Activated CD4-positive, alpha-beta T cell treated with anti-CD3 and anti-CD28 coated beads for 36 hours (primary cell): ENCODE measurements at places on chromosomes 12 and 14. TPM values are rescaled to one million over a fixed set of nuclear protein-coding genes. Genes with fewer than 3 reads are reported as not detected.
A peak's percentile ranks its signal among the peaks of the same experiment; 100 is the strongest.

- peaks cover 8% of the 10 kb centered on the region for H3K4me1 ChIP-seq
- peaks cover 1% of the 10 kb centered on the region for H3K36me3 ChIP-seq
- no peak overlapping the region for H3K27ac ChIP-seq
Observed at GRCh38 chr12:110766311-110767154, 23.8 kb upstream of the PPP1CC start.

DNA sequence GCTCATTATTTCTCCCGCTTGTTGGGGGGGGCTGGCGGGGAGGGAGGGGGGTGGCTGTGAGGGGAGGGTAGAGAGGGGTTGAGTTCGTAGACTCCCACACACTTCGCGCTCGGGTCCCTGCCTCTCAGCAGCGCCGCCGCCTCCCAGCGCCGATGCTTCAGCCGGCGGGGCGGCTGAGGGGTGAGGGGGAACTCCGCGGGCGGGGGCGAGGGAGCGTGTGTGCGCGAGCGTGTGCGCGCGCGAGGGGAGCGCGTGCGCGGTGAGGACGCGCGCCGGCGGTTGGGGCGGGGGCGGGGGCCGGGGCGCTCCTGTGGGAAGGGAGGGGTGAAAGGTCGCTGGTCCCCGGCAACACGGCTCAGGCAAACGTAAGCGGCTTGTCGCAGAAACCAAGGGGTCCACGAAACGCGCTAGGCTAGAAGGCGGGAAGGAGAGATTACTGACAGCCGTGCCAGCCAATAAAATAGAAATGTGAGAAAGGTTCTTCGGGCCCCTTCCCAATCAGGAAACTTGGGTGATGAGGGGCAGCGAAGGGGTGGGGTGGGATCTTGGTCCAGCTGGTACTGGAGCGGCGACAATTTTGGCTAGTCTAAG is 343 bp upstream of the NOVA1 start:
- DNase-seq = peak; percentile 54
- H3K4me3 ChIP-seq = peak overlapping the region; percentile 39
- no peak overlapping the region for H3K27ac ChIP-seq
- H3K36me3 ChIP-seq = peaks cover 1% of the 10 kb centered on the region
- H3K4me1 ChIP-seq = no peaks in the 10 kb centered on the region

DNA sequence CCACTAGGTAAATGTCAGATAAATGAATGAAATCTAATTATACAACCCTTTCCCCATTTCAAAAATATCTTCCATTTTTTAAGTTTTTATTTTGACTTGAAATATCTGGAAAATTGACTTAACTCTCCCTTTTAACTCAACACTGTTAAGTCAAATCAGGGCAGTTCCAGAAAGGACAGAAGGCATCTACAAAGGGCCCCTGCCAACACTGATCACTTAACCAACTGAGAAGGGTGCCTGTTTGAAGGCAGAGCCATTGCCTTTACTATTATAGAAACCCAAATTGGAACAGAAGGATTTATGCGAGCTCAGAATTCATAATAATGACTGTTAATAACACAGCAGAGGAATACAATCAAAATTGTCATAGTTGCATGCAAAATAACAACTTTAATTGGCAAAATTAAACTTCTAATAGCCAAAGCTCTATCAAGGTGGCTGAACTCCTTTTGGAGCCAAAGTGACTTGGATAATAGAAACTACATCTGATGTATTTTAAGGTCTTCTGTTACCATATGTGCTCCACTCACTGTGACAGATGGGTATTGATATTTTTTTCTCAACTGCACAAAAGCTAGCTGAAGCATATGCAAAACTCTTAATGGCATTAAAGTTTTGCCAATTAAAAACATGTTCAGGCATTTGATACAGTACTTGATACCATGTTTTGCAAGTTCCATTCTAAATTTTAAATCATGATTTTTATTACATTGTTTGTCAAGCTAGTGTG is 383.8 kb downstream of the NOVA1 start:
- no peaks in the 10 kb centered on the region for H3K4me1 ChIP-seq
- no peak for DNase-seq

DNA sequence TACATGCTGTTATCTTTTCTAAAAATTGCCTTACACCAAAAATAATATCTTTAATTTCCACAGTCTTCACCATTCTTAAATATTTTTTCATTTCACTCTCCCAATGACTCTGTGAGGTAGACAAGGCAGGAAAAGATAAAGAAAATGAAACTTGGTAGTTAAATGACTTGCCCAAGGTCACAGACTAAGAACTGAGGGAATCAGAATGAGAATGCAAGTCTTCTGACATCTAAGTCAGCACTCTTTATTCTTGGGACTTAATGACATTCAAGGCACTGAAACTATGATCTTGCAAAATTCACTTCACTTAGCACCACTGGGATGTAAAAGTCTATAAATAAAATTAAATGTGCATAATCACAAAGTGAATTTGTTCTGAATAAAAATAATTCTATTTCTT is 104.5 kb downstream of the SLC2A13 start:
- no peak overlapping the region for H3K4me3 ChIP-seq
- no peak overlapping the region for H3K27ac ChIP-seq
- H3K36me3 ChIP-seq = peaks cover 20% of the 10 kb centered on the region
- no peak for DNase-seq
- H3K4me1 ChIP-seq = no peaks in the 10 kb centered on the region
- no peaks in the 10 kb centered on the region for H3K27me3 ChIP-seq

- H3K4me1 ChIP-seq = no peaks in the 10 kb centered on the region
- no peak overlapping the region for H3K4me3 ChIP-seq
- H3K27me3 ChIP-seq = no peaks in the 10 kb centered on the region
- H3K36me3 ChIP-seq = no peaks in the 10 kb centered on the region
- DNase-seq = no peak
Observed at GRCh38 chr12:17137396-17137795, 531.4 kb upstream of the LMO3 start.

DNA sequence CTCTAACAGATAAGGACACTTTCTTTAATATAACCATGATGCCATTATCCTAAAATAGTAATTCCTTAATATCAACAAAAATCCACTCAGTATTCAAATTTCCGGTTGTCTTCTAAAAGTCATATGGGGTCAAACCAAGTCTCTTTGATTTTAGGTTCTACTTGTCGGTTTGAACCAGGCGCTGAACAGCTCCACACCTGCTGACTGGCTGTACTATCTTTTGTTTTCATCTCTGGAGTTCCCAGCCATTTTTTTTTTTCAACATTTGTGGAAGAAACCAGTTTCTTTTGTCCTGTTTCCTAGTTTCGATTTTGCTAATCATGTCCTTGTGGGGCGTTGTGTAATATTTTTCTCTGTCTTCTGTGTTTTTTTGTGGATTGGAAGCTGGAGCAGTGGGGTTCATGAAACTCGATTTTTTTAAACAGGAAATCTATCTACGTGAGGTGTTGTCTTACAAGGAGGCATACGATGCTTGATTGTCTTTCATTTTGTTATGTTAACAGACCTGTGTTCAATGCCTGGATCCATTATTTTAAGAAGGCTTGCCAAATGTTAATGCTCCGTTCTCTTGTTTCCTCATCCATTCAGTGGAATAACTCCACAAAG is 50.2 kb downstream of the FZD10 start:
- H3K4me1 ChIP-seq = peaks cover 2% of the 10 kb centered on the region
- no peak for DNase-seq
- no peak overlapping the region for H3K4me3 ChIP-seq
- no peaks in the 10 kb centered on the region for H3K36me3 ChIP-seq

DNA sequence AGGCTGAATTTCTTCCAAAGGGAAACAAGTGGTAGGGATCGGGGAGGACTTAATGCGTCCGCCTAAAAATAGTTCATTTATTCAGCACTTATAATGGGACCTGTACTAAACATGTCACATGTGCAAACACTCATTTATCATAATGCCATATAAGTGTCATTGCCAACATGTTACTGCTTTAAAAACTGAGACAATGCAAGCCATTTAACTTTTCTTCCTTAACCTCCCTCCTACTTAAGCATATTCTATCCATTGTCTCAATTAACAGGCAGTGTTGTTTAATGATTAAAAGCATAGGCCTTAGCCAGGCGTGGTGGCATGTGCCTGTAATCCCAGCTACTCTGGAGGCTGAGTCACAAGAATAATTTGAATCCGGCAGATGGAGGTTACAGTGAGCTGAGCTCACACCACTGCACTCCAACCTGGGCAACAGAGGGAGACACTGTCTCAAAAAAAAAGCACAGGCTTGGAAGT is 13.5 kb upstream of the SCFD1 start:
- no peaks in the 10 kb centered on the region for H3K27me3 ChIP-seq
- no peak overlapping the region for H3K4me3 ChIP-seq
- no peak overlapping the region for H3K27ac ChIP-seq
- peaks cover 21% of the 10 kb centered on the region for H3K36me3 ChIP-seq
- no peak for DNase-seq
- H3K4me1 ChIP-seq = peaks cover 2% of the 10 kb centered on the region

- no peak for DNase-seq
- no peak overlapping the region for H3K4me3 ChIP-seq
- H3K27ac ChIP-seq = no peak overlapping the region
- no peaks in the 10 kb centered on the region for H3K27me3 ChIP-seq
Observed at GRCh38 chr12:131204416-131205274, 250.9 kb downstream of the ADGRD1 start.

DNA sequence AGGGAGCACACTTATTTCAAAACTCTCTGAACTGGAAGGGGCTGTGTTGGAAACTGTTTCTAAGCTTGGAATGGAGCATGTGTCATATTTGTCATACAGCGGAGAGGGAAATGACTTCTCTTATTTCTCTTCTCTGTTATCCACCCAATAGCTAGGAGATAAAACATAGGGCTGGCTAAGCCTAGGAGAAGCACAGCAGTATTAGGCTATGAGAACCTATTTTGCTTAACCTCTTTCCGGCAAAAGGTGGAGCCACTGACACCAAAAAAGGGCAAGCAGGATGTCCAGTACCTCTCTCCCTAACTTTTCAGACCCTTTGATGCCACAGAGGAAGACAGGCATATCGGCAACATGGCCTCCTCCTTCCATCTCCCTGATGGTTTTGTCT is 148.3 kb downstream of the CRADD start:
- no peaks in the 10 kb centered on the region for H3K27me3 ChIP-seq
- peaks cover 2% of the 10 kb centered on the region for H3K4me1 ChIP-seq
- no peak overlapping the region for H3K27ac ChIP-seq
- no peak for DNase-seq
- H3K4me3 ChIP-seq = no peak overlapping the region

DNA sequence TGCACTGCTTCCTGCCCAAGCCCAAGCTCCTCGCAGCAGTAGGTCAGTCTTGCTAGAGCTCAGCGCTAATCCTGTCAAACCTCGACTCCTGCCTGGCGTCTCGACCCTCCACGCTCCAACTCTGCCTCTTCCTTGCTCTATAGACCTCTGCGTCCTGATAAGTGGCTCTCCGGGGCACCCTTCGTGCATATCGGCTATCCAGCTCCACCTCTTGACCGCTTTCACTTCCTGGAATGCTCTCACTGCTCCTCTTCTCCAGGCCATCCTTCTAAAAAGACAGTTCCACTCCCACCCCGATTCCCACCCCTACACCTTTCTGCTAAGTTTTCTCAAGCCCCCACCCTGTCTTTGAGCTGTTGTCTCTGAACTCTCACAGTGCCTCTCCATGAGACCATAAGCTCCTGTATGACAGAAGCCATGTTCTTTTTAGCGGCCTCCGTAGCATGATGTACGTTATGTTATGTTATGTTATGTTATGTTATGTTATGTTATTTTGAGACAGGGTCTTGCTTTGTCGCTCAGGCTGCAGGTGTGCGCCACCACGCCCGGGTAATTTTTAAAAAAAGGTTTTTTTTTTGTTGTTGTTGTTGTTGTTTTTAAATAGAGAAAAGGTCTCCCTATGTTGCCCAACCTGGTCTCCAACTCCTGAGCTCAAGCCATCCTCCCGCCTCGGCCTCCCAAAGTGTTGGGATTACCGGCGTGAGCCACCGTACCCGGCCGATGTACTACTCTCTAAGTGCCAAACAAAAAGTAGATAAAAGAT is 601 bp downstream of the COX14 start:
- no peak for DNase-seq
- H3K4me1 ChIP-seq = peaks cover 41% of the 10 kb centered on the region
- H3K27me3 ChIP-seq = no peaks in the 10 kb centered on the region
- H3K4me3 ChIP-seq = peak overlapping the region; percentile 100
- peaks cover 13% of the 10 kb centered on the region for H3K36me3 ChIP-seq

- no peaks in the 10 kb centered on the region for H3K4me1 ChIP-seq
- H3K27ac ChIP-seq = no peak overlapping the region
- no peak overlapping the region for H3K4me3 ChIP-seq
- no peaks in the 10 kb centered on the region for H3K36me3 ChIP-seq
- no peak for DNase-seq
Observed at GRCh38 chr12:40921563-40922163, 229.4 kb downstream of the CNTN1 start.

- H3K4me1 ChIP-seq = no peaks in the 10 kb centered on the region
- no peak overlapping the region for H3K4me3 ChIP-seq
- H3K36me3 ChIP-seq = peaks cover 47% of the 10 kb centered on the region
- no peak overlapping the region for H3K27ac ChIP-seq
- H3K27me3 ChIP-seq = no peaks in the 10 kb centered on the region
Observed at GRCh38 chr14:73173092-73173735, 36.9 kb downstream of the PSEN1 start.

GRCh38 chr12:21300632-21301031 is 34.1 kb downstream of the SLCO1A2 start:
- H3K27me3 ChIP-seq = peaks cover 12% of the 10 kb centered on the region
- no peak overlapping the region for H3K27ac ChIP-seq
- H3K4me3 ChIP-seq = no peak overlapping the region
- DNase-seq = no peak
- H3K4me1 ChIP-seq = no peaks in the 10 kb centered on the region
- no peaks in the 10 kb centered on the region for H3K36me3 ChIP-seq

DNA sequence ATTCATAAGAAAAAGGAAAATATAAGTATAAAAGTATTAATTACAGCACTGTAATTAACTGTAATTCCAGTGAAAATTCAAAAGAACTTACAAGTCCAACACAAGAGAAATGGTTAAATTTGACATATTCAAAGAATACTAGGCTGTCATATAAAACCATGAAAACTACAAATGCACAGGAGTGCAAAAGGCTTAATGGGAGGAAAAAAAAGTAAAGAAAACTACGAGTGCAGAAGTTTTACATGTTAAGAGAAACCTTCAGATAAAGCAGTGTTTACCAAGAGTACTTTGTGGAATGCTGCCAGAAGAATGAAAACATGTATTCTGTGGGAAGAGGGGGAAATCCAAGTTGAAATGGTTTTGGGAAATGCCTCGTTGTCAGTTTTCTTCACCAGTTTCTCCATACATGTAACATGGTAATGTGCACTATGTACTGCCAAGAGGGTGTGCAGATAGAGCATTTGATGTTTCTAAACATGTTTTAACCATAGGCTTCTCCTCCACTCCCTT is 9.1 kb downstream of the HEATR5A start:
- H3K27me3 ChIP-seq = no peaks in the 10 kb centered on the region
- no peaks in the 10 kb centered on the region for H3K36me3 ChIP-seq
- no peak overlapping the region for H3K27ac ChIP-seq
- no peak for DNase-seq

The TROAP gene
- total RNA-seq = 84.3 TPM

The RHOJ gene
- total RNA-seq = not detected

The PROX2 gene
- 0.11 TPM for total RNA-seq

The FOXG1 gene
- total RNA-seq = not detected

The SCNN1A gene
- total RNA-seq = not detected

The TXNDC16 gene
- 5.2 TPM for total RNA-seq

The CCDC177 gene
- total RNA-seq = not detected

The MMP17 gene
- total RNA-seq = not detected

The OVCH1 gene
- total RNA-seq = not detected

The UNC119B gene
- total RNA-seq = 20.1 TPM
